ENCODE measurements at places on chromosomes 5 and 9.
A peak's percentile ranks its signal among the peaks of the same experiment; 100 is the strongest.

- H3K27ac ChIP-seq, result no peak overlapping the region
- no peaks in the 10 kb centered on the region for H3K27me3 ChIP-seq
- peaks cover 4% of the 10 kb centered on the region for H3K36me3 ChIP-seq
- H3K4me1 ChIP-seq, result no peaks in the 10 kb centered on the region
- no peak for DNase-seq
- no peak overlapping the region for H3K4me3 ChIP-seq
These were observed 1278.2 kb downstream of the CDH12 start for GRCh38 chr5:21574961-21575360.

DNA sequence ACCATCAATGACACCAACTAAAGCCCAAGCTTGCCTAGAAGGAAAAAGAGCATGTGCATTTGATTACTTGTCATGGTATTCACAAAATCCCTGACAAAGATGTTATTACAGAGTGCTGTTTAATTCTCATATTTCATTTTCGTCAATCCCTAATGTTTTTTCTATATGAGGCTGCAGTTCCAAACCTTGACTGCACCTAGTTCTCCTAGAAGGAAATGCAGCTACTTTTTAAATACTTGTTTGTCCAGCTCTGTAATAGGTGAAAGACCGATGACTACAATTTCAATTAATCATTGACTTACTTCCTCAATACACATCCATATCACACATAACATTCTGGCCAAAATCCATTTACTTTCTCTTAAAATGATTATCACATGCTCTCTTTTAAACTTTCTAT, 28.1 kb downstream of the CEMIP2 start:
- peaks cover 65% of the 10 kb centered on the region for H3K36me3 ChIP-seq
- no peak overlapping the region for H3K4me3 ChIP-seq
- peaks cover 8% of the 10 kb centered on the region for H3K4me1 ChIP-seq
- no peaks in the 10 kb centered on the region for H3K27me3 ChIP-seq

- H3K4me3 ChIP-seq, result no peak overlapping the region
- H3K27me3 ChIP-seq, result no peaks in the 10 kb centered on the region
- peaks cover 7% of the 10 kb centered on the region for H3K36me3 ChIP-seq
- H3K27ac ChIP-seq, result no peak overlapping the region
- peaks cover 64% of the 10 kb centered on the region for H3K4me1 ChIP-seq
These were observed 3.1 kb downstream of the TSPAN17 start for GRCh38 chr5:176650354-176650884.

DNA sequence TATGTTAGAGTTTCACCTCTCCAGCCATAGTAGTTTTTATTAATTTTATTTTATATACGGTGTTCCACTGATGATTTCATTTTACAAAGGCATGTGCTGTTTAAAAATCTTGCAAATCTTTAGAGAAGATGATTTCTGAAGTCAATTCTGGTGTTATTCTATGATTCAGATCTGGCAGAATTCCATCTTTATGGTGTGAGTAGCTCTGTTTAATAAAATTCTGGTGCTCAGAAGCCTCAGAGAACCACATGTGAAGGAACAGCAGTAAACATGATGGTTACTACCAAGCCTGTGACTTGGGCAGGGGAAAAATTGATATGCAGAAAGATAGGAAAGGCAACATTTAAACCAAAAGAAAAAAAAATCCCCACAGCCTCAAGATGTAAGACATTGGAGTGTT, 299.7 kb downstream of the NPR3 start:
- no peaks in the 10 kb centered on the region for H3K4me1 ChIP-seq
- no peak for DNase-seq
- H3K36me3 ChIP-seq, result no peaks in the 10 kb centered on the region
- no peak overlapping the region for H3K27ac ChIP-seq
- H3K27me3 ChIP-seq, result no peaks in the 10 kb centered on the region

DNA sequence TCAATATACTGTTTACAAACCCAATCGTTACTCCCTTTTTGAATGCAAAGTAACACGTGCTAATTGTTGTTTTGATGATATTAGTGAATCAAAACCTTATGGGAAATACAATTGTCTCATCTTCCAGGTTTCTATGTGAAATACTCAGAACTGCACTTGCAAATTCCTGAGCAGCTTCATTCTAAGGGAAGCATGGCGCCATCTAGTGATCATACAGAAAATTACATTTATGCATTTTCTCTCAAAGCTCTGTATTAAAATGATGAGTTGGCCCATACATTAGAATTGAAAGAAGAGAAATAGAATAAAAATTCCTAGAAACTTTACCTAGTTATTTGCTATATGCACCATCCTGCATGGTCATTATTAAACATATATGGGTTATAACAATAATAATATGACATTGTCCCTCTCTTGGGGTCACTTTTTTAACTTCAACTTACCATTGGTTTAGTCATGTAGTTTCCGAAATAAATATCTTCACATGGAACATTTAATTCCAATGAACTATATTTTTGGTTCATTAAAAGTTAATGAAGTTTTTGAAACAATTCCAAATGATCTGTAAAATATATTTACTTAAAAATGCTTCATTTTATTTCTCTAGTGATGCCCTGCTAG, 220.0 kb downstream of the PDE4D start:
- H3K36me3 ChIP-seq, result no peaks in the 10 kb centered on the region
- no peak overlapping the region for H3K27ac ChIP-seq
- no peak overlapping the region for H3K4me3 ChIP-seq

DNA sequence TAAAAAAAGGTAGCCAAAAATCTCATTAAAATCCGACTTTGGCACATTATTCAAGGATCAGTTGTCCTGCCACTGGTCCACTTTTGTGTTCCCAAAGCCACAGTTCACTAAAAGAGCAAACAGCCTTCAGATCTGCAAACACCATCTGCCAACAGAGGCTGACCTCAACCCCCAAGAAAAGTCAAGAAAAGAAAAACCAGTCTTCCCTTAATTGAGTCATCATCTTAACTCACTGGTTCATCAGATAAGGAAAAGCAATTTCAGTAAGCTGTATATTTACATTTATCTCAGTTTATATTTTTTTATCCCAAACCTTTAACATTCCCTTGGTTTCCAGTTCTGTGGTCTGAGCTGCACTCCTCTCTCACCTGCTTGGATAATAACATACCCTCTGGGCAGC, 21.2 kb downstream of the RASEF start:
- H3K4me1 ChIP-seq, result no peaks in the 10 kb centered on the region
- H3K36me3 ChIP-seq, result no peaks in the 10 kb centered on the region
- peaks cover 8% of the 10 kb centered on the region for H3K27me3 ChIP-seq
- no peak overlapping the region for H3K4me3 ChIP-seq
- no peak for DNase-seq

DNA sequence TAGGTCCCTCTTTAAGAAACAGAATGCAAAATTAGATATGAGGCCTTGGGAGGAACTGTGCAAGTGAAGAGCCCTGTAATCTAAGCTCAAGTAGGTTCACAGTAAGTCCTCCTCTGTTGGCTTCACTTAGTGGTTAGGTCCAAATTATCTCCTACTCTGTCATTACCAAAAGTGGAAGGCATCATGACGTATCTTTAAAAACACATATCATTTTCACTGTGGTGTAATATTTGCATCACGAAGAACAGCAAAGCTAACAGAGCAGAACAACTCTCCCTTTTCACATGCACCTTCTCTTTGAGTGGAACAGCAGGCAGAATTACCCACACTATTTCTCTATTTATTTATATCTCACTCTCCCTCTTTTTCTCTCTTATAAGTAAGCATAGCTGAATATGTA, 240.5 kb upstream of the CCNH start:
- H3K27me3 ChIP-seq, result no peaks in the 10 kb centered on the region
- H3K4me1 ChIP-seq, result no peaks in the 10 kb centered on the region
- H3K27ac ChIP-seq, result no peak overlapping the region
- no peak overlapping the region for H3K4me3 ChIP-seq

DNA sequence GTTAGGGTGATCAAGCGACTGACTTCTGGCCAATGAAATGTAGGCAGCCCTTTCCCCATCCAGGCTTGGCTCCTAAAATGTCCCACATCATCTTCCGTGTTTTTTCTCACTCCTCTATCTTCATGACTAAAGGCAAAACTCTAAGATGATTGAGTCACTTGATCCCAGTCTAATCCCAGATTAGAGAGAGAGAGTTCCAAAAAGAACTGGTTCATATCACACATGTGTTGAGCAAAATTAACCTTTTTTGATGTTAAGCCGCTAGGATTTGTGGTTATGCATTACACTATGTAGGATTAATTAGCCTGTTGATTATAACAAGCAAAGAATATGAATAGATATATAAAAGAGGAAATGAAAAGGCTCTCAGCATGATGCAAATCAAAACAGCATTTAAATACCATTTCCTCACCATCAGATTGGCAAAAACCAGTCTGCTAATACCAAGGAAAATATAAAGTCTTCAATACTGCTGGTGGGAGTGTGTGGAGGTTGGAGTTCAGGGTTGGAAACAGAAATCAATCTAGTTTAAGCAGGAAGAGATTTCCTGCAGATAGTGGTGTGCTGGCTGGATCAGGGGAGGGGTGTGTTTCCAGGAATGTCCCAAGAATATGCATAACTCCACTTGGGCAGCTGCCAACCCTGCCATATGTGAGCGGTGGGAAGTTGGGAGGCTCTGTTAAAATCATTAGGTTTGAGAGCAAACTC, 187.6 kb upstream of the S1PR3 start:
- H3K4me3 ChIP-seq, result no peak overlapping the region
- no peaks in the 10 kb centered on the region for H3K36me3 ChIP-seq
- H3K27ac ChIP-seq, result no peak overlapping the region
- peaks cover 10% of the 10 kb centered on the region for H3K4me1 ChIP-seq

GRCh38 chr5:146599261-146599660, 83.3 kb upstream of the GPR151 start:
- H3K36me3 ChIP-seq, result no peaks in the 10 kb centered on the region
- no peak overlapping the region for H3K27ac ChIP-seq
- no peak overlapping the region for H3K4me3 ChIP-seq
- no peaks in the 10 kb centered on the region for H3K4me1 ChIP-seq
- no peak for DNase-seq

- H3K27ac ChIP-seq, result no peak overlapping the region
- H3K27me3 ChIP-seq, result no peaks in the 10 kb centered on the region
- peaks cover 16% of the 10 kb centered on the region for H3K36me3 ChIP-seq
- no peak overlapping the region for H3K4me3 ChIP-seq
These were observed 36.4 kb downstream of the PHF2 start for GRCh38 chr9:93612796-93613154.

DNA sequence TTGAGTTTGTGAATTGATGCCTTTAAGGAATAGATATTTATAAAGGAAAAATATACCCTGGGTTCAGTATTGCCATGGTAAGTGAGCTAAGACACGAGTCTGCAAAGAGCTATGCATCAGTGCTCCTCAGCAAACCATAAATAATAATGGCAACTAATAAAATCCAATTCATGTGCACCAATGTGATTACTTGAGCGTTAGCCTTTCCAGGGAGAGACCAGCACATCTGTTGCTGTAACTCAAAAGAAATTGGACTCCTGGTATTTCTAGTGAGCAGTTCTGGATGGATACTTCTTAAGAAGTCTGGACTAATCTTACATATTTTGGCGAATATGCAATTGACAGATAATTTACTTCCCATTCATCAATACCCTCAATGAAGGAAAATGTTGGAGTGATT, 373.3 kb downstream of the ARHGEF28 start:
- no peak overlapping the region for H3K4me3 ChIP-seq
- H3K27ac ChIP-seq, result no peak overlapping the region
- H3K4me1 ChIP-seq, result no peaks in the 10 kb centered on the region
- no peak for DNase-seq
- H3K36me3 ChIP-seq, result no peaks in the 10 kb centered on the region

DNA sequence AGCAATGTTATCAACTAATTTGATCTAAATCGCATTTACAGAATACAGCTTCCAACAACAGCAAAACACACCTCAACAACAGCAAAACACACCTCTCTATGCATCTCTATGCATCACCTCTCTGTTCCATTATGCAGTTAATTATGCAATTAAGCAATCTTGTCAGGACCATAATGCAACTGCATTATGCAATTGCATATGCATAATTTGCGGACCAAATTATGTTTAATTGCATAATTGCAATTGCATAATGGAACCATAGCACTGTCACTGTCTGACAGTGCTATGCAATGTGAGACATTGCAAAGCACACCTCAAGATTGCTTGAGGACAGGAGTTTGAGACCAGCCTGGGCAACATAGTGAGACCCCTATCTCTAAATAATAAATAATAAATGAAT, 80.4 kb upstream of the PRSS3 start:
- H3K36me3 ChIP-seq, result no peaks in the 10 kb centered on the region
- H3K4me1 ChIP-seq, result no peaks in the 10 kb centered on the region
- no peak overlapping the region for H3K4me3 ChIP-seq
- H3K27ac ChIP-seq, result no peak overlapping the region
- peaks cover 16% of the 10 kb centered on the region for H3K27me3 ChIP-seq

DNA sequence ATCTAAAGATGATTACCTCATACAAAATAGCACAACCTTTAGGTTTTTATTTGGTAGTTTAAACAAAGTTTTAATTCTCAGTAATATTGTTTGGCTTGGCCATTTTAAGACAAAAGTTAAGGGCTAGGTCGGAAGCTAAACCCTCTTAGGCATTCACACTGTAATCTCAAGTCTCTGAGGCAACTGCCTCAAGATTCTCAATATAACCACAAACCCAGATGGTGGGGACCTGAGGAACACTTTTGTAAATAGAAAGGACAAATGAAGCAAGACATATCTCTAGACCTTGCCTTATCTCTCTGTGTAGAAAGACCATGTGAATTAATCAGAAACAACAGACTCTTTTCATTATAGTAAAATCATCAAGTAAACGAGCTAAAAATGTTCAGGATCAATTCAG, 500.2 kb upstream of the CDH6 start:
- no peaks in the 10 kb centered on the region for H3K4me1 ChIP-seq
- no peak overlapping the region for H3K27ac ChIP-seq
- no peak for DNase-seq
- H3K27me3 ChIP-seq, result no peaks in the 10 kb centered on the region
- H3K4me3 ChIP-seq, result no peak overlapping the region
- no peaks in the 10 kb centered on the region for H3K36me3 ChIP-seq

DNA sequence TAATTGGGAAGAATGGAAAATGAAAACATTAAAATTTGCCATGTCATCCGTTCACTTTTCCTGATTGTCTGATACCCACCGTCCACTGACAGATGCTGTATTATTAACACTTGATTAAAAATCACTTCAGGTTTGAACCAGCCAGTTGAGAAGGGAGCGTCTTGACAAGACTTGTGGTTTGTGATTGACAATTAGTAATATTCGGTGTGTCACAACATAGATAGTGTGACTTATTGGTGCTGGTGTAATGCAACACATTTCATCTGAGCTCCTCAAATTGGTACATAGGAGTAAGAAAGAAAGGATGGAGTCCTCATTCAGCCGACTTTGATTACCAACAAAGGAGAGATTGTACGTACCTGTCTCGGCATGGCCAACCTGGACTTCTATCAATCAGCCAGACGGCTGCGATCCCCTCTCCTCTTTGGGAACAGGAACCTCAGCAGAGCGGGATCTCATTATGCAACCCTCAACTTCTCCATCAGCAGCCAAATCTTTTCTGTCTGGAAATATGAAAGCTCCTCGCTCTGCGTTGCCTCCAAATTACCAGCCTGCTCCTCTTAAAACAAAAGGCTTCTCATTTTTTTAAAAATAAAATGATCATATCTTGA, 211.7 kb upstream of the MVB12B start:
- H3K27me3 ChIP-seq, result peaks cover 23% of the 10 kb centered on the region
- no peak overlapping the region for H3K27ac ChIP-seq
- DNase-seq, result no peak
- no peaks in the 10 kb centered on the region for H3K36me3 ChIP-seq
- H3K4me1 ChIP-seq, result no peaks in the 10 kb centered on the region

GRCh38 chr5:78574131-78574673, 74.4 kb downstream of the LHFPL2 start:
- peak overlapping the region; percentile 82 for H3K27ac ChIP-seq
- peaks cover 27% of the 10 kb centered on the region for H3K4me1 ChIP-seq
- H3K27me3 ChIP-seq, result no peaks in the 10 kb centered on the region
- no peak for DNase-seq
- peak overlapping the region; percentile 46 for H3K4me3 ChIP-seq

GRCh38 chr5:87069974-87070608, 197.6 kb upstream of the RASA1 start:
- no peaks in the 10 kb centered on the region for H3K36me3 ChIP-seq
- no peak overlapping the region for H3K4me3 ChIP-seq
- no peak overlapping the region for H3K27ac ChIP-seq
- DNase-seq, result no peak
- peaks cover 26% of the 10 kb centered on the region for H3K4me1 ChIP-seq
